Vagina (tissue), 2 donors: ENCODE measurements at places on chromosomes 6 and 20. TPM values are rescaled to one million over a fixed set of nuclear protein-coding genes. Genes with fewer than 3 reads are reported as not detected.

TUBE1 gene
- total RNA-seq = 38.8 TPM

HEY2 gene
- total RNA-seq = 0.98 TPM

GRCh38 chr6:162857326-162857725, 129.6 kb downstream of the PACRG start:
- DNase-seq = no peak

DNA sequence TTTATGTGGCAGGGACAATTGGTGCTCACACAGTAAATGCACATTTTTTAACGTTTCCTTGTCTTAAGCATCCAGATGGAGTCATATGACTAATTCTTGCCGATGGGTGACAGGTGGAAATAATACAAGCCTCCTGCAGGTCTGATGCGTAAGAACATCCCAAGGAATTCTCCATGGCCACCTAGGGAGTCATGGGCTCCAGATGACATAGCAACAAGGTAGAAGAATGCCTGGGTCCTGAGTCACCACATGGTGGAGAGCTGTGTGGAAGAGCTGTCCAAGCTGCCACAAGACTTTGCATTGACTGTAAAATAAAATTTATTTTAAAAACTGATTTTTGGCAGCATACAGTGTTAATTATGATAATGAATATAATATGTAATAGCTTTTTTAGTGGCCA, 77.0 kb upstream of the MAP3K7 start:
- DNase-seq = no peak

DNA sequence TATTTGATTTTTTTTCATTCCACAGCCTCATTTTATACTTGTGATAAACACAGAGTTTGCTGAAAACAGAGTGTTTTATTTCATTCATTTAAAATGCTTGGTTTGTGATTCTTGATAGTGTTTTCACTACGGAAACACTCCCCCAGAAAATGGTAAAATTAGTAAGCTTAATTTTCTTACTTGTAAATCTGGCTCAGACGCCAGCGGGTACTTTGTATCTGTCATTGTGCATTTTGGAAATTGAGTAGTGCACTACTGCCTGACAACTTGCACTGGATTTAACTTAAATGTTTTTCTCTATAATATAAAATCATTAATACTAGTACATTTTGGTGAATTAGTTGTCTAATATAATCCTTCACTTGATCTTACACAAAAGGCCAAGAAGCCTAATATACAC, 37.0 kb upstream of the HINT3 start:
- DNase-seq = no peak

DNA sequence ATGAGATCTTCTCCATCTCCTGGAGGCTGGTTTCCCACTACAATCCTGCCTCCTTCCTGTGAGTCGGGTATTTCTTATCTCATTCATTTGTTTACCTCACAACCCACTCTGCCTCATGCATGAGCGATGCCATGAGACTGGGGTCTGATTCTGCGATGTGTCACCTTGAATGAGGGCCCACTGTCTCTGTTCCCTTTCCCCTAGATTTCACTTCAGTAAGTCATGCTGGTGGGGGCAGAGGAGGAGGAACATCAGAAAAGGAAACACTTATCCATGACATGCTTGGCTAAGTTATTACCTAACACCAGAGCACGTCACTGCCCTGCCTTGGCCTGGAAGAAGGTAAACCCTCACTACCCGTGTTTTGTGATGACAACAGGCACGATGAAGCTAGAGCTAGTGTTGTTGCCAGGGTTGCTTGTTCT, 337.4 kb upstream of the PRDM1 start:
- no peak for DNase-seq

DNA sequence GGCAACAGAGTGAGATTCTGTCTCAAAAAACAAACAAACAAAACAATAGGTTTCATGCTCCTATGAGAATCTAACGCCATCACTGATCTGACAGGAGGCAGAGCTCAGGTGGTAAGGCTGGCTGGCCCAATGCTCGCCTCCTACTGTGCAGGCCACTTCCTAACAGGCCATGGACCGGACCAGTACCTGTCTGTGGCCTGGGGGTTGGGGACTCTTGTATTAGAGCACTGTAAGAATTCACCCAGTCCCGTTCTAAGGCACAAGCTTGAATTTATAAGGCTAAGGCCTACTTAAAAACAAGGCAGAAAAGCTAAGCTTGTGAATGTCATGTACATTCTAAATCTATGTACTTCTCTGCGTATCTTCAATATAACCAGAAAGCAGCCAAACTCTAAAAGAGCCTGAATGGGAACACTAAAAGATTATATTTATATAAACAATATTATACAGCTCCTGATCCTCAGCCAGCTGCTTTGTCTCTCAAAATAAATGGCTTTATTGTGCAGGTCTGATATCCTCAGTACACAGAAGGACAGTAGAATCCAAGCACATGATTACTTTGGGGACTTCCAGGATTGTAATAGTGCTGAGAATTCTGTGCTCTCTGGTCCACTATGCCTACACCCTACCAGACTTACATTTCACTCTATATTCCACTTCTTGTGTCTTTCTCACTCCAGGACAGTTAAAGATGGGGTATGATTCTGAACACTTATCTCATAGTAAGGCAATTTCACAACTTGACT, 64.5 kb upstream of the DST start:
- DNase-seq = no peak
